ENCODE measurements at places on chromosomes 1 and 21.

- no peak for DNase-seq
Measured at GRCh38 chr1:168894397-168894903, 165.4 kb upstream of the DPT start.

DNA sequence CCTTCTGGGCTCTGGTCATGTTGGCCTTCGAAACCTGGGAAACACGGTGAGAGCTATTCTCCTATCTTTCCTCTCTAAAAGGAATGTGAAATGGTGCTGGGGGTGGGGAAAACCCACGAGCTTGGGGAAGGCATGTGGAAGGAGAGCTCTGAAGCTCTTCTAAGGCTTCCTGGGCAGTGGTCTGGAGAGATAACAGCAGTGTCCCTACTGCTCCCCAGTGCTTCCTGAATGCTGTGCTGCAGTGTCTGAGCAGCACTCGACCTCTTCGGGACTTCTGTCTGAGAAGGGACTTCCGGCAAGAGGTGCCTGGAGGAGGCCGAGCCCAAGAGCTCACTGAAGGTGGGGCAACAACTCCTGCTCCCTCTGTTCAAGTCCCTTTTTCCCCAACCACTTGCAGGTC lies 2.8 kb downstream of the USP21 start:
- no peak for DNase-seq

- no peak for DNase-seq
Measured at GRCh38 chr1:198934901-198935305, 296.1 kb downstream of the PTPRC start.

DNA sequence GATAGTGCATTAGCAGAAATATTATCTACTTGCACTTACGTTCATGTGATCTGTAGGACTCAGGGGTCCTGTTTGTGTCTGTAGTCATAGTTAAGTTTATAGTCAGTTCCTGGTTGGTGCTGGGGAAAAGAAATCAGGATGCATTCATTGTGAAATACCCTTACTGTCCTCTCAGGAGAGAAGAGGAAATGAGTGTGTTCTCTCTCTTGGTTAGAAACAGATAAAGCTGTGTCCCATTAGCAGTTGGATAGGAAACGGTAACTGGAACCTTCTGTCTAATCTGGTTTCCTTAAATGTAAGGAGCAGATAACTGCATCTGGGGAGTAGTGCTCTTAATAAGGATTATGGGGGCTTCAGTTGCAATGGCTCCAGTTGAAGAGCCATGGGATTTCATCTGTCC lies 8.9 kb downstream of the SDCCAG8 start:
- no peak for DNase-seq

GRCh38 chr1:30612536-30613065 lies 110.8 kb downstream of the MATN1 start:
- no peak for DNase-seq

DNA sequence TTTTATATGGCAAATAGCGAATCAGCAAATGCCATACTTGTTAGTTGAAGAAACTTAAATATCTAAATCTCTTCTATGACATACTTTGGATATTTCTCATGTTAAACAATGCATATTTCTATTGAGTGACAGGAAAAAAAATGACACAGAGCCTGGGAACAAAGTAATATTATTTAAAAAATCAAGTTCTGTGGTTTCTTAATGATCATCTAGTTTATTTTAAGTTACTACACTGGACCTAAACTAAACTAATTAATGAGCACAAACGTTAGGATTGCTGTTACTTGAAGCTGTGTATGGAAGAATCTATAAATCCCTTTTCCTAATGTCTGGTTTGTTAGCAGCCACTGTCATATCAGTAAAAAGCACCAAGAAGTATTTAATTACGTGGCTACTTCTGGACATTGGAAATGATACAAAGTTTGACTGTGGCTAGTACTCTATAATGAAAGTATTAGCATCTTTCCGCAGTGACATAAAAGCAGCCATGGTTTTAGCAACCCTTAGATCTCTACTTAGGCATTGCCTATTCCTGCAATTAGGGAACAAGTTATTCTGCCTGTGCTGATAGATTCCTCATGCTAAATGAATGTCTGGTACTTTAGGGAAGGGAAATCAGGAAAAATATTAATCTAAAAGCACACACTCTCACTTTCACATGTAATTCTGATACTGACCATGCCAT lies 981.7 kb upstream of the B3GALT2 start:
- DNase-seq, result no peak

- DNase-seq, result no peak
Measured at GRCh38 chr1:207389728-207390464, 64.2 kb upstream of the CR2 start.

DNA sequence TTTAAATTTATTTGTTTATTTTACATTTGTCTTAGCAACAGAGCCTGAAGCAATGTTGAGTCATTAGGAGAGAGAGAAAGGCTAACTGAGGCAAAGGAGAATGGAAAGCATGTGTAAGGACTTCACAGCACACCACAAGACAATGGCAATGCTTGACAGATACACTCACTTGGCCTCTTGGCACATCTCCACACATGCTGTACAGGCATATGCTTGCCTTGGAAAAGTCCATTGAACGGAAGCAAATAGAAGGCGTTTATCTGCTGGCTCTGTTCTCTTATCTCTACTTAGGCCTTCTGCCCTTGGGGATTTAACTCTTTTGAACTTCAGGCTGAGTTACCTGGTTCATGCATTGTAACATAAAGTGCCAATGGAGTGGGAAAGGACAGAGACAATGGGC lies 262.2 kb upstream of the POU3F1 start:
- no peak for DNase-seq

- no peak for DNase-seq
Measured at GRCh38 chr1:229349463-229350385, 6.9 kb upstream of the CCSAP start.

- no peak for DNase-seq
Measured at GRCh38 chr1:72366466-72366865, 84.1 kb upstream of the NEGR1 start.

Data from nucleus accumbens (tissue), 56 donors.